Suppressor macrophage treated with lipopolysaccharide for 4 hours (primary cell): ENCODE measurements at places on chromosomes 16 and 17.

DNA sequence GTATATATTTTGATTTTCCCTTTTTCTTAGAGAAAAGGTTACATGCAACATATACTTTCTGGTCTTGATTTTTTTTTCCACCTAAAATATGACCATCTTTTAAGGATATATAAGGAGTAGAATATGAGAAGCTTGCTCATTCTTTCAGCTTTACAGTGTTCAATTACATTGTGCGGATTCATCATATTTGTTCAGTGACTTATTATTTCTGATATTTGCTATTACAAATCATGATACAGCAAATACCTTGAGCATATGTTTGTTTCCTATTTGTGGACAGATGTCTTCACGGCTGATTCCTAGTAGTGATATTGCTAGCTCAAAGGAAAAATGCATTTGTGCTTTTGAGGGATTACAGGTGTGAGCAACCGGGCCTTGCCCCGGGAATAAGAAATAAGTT is 18.1 kb downstream of the KATNIP start:
- no peak for DNase-seq

DNA sequence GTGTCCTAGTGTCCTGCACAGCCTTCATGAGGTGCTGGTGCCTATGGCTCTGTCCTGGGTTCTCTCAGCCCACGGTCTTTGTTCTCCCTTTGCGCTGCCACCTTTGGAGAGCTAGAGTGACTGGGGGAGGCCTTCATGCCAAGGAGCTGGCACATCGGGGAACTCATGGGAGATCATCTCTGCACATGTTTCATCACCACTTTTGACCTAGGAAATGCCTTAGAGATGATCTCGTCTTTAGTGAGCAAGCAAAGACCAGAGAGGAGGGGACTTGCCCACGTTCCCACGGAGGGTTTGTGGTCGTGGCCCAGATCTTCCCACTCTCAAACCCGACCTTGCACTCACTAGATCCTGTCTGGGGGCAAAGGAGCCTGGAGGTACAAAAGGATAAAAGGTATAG is 23.5 kb downstream of the TBX4 start:
- DNase-seq: no peak

DNA sequence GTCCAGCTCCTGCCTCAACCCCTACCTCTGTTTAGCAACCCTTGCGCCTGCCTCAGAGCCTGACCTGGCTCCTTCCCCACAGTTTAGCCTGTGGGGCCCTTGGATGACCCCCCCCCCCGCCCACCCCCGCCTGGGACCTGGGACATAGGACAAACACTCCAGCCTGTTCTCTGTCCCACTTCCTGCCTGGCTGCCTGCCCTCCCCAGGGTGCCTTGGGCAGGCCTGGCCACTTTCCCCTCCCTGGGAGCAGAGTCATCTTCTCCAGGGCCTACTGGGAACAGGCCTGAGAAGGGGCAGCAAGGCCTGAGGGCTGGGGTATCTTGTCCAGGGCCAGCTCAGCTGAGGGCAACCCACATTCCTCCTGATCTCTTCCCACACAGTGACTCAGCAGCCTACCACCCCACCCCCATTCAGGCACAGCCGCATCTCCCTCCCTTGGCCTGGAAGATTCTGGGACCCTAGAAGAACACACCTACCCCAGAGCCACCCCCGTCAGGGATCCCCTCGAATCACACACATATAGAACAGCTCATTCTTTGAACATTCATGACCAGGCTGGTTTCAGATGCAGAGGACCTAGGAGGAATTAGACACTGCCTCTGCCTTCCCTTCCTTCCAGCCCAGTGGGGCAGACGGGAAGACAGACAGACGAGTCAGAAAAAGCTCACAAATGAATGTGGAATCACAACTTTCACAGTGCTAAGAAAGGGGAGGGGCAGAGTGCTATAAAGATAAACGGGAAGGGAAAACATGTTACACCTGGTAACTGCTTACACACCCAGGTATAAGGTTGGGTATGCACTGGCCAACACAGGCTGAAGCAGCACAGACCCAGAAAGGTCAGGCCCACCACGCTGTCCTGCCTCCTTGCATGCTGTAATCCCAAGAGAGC is 6.0 kb downstream of the FHOD1 start:
- DNase-seq: peak; percentile 39

DNA sequence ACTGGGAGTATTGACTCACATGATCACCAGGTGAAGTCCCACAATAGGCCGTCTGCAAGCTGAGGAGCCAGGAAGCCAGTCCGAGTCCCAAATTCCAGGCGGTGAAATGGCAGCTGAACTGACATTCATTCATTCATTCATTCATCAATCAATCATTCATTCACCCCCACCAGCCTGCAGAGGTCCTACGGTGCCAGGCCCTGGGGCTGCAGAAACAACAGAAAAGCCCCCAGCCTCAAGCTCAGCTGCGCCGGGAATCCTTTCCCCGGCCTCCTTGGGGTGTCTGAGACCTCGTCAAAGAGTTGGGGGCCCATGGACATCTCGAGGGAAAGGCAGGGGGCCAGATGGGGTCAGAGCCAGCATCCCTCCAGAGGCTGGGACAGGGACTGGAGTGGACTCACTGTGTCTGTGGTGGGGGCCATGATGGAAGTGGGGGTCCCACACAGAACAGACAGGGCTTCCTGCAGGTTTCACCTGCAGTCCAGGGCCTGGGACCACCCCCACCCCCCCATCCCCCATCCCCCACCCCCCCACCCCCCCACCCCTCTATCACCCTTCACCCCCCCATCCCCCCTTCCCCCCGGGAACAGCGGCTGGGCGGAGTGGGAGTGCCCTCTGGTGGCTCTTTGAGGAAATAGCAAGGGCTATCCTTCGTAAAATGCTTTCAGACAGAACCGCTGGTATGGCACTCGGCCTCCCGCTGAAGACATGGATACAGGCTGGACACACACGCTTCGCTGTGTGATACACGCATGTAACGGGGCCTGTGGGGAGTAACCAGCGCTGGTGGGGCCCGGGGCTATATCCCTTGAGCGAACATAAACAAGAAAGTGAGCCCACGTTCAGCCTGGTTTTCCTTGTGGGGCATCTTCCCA is 8.5 kb upstream of the ZC3H18 start:
- peak; percentile 45 for DNase-seq

DNA sequence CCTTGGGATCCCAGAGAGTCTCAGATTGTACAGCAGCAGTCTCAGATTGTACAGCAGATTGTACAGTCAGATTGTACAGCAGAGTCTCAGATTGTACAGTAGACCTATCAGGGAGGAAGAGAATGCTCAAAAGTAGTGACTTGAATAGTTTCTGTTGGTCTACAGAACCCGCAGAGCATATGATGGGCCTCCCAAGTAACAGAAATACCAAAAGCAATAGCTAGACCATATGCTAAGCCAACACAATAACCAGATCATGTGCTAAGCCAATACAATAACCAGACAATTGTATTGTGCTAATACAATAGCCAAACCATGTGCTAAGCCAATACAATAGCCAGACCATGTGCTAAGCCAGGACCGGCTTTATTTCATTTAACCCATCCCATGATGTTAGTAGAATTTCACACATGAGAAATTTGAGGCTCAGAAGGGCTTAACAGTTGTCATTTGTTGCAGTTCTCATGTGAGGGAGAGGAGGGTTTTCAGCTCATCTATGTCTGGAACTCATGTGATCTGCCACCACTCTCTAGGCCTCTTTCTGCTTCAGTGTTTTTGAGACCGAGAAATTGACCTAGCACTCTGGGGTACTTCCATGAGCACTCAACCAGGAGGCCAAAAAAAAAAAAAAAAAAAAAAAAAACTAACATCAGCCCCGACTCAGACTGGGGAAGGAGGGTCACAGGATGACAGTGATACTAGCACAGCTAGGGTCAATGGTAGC is 144.0 kb downstream of the SOX9 start:
- DNase-seq: no peak
